Mesenchymal stem cell (in vitro differentiated cells and primary cell): ENCODE measurements at places on chromosomes 3 and 15.
A peak's percentile ranks its signal among the peaks of the same experiment; 100 is the strongest.

DNA sequence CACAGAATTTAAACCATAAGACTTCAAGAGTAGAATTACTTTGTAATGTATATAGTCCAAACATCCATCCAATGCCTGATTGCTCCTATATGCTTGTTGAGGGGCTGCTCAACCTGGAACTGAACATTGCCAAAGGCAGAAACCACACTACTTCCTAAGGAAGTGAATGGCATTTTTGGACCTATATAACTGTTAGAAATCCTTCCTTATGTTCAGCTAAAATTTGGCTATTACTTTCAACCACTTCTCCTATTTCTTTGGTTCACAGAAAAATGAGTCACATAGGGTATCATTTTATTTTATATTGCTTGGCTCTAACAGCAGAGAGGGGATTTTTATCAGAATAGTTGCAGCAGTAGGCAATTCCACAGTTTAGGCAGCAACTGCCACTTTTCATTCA, 342.1 kb downstream of the SLC9A9 start:
- no peak for DNase-seq

GRCh38 chr3:45491344-45491743, 103.0 kb downstream of the LARS2 start:
- DNase-seq = no peak

GRCh38 chr3:167859610-167860009, 124.1 kb downstream of the SERPINI1 start:
- DNase-seq = no peak

DNA sequence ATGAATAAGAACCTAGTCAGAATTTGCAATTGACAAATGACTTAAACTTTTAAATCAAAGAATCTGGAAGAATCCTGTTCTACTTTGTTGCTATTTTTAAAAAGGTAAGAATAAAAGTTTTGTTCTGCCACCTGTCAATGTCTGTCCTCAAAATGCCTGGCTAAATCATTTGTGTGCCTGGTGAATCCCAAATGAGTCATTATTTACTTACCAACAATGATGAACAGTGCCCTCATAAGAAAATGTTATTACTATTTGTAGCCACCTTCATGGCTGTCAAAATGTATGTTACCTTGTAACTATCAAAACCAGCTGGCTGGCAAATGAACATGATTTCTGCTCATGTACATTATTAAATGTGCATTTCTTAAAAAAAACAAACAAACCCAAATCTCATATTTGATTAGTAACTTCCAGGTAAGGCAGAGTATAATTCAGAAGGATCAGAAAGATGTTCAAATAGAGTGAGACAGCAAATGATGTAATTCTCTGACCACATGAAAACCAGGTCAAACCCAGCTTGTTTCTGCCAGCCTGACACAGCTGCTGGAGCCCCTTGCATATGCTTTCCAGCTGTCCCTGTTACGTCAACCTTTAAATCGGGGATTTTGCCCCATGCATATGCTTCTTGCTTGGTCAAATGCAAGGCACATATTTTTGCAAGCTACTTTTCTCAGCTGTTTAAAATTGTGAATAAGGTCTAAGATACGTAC, 137.9 kb downstream of the SSR3 start:
- peak; percentile 18 for DNase-seq

DNA sequence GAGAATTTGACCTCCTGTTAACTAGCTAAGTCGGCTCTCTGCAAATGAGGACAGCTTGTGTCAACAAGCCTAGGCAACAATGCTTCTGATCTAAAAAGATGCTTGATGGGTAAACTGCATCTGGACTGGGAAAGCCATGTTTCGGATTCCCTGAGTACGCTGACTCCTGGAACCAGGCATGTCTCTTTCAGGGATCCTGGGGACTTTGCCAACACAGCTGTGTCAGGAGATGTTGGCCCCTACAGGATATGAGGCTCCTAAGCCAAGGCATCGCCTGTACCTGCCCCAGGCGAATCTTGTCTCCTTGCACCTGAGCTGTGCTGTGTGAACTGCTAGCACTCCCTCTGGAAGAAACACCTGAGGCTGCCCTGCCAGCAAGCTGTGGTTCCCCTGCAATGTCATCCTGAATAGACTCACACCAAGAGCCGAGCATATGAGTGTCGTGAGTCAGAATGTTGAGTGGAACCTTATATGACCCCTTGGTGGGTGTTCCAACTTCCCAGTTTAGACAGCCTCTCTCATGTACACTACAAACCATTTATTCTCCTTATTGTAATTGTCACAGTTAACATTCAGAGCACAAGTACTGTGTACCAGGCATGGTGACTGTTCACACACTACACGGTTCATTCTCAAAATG, 17.0 kb downstream of the EOGT start:
- peak; percentile 45 for DNase-seq

DNA sequence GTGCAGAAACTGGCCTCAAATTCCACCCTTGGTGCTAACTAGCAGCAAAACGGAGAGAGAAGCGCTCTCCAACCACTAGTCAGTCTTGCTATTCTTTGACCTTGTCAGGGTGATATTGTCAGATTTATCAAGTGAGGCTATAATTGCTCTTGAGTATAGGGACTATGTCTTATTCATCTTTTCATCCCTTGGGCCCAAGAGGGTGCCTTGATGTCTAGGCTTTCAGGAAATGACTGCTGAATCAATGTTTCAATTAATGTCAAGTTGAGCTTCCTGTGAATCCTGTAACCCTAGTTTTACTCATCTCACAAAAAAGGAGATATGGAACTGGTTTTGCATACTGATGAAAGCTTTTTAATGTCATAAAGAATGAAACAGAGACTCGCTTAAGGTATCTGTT, 701.3 kb downstream of the EDEM1 start:
- no peak for DNase-seq

DNA sequence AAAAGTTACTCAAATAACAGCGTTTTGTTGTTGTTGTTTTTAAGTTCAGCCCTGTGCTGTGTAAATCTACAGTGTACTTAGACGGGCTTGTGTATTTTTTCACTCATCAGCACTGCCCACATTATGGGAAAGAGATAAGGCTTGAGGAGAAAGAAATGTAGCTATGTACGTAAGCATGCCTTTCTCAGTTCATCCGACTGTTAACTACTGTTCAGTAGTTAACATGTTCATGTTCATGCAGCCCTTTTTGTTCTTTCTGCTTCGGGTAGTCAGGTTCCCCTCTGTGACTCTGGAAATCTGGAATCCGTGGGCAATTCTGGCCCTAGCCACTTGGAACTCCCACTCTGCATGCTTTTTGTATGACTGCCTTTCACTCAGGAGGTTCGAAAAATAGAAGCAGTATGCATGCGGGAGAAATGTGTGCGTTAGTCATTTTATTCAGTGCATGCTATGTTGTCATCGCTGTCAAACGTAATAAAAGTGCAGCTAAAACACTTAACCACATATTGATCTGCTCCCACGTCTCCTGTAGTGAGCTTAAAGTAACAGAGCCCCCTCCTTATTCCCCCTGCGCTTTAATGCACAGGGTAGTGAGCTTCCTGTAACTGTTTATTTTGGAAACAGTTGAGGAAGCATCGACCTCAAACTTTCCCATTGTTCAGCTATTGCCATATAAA, 283.1 kb upstream of the NR2F2 start:
- peak; percentile 61 for DNase-seq

DNA sequence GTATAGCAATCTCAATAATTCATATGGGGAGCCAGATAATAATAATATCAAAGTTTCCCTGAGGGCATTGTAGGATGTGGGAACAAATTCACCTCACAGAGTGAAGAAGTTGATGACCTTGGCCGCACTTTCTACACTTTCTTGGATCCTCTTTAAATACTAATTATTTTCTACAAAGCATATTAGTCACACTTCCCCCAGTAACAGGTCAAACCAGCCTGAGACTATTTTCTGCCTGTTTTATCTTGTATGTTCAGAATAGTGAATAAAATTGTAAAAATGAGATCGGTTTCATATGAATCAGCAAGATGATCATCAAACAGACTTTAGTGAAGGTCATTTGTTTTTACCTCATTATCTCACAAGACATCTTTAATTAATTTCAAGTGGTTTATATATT, 2.3 kb upstream of the OR5K3 start:
- DNase-seq = no peak

GRCh38 chr3:105516972-105517371, 150.3 kb downstream of the ALCAM start:
- peak; percentile 29 for DNase-seq

GRCh38 chr15:26126819-26127387, 263.8 kb upstream of the ATP10A start:
- no peak for DNase-seq

DNA sequence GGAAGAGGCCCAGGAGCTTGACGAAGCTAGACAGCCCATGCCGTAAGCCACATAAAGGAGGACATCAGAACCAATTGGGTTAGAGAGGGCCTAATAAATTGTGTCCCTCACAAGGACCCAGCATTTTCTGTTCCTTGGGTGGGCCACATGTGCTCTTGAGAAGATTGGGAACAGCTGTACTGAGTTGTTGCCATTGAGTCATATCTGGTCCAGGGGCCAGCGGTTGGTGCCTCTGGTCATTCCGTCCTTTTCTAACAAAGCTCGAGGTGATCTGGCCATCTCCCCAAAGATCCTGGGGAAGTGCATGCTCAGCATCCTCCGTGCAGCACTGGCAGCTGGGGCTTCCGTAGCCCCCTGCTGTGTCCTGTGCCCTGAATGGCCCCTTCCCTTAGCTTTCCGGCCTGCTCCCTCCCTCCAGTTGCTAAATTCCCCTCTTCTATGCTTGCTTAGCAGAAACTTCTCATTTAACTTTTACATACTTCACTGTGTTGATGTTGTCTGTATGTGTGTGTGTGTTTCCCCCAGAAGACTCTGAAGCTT, 73.0 kb downstream of the EEFSEC start:
- DNase-seq = no peak

DNA sequence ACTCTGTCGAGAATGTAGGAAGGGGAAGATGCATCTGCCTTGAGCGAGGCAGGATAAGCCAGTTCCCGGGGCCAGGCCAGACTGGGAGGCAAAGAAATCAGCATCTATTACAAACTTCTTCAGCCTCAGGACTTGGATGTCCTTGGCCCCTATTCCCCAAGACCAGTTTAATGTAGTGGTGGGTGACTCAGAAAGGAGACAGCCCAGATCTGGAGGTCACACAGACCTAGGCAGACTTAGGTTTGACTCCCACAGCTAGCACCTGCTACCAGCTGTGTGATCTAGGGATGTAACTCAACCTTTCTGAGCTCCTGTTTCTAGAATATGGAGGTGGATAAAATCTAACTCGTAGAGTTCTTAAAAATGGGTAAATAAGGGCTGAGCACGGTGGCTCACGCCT, 409.5 kb upstream of the PROK2 start:
- no peak for DNase-seq

- DNase-seq = no peak
These were observed 79.6 kb downstream of the SUMF1 start for GRCh38 chr3:4387210-4388204.
